Neuronal stem cell (in vitro differentiated cells): ENCODE measurements at places on chromosomes 1 and 21.

DNA sequence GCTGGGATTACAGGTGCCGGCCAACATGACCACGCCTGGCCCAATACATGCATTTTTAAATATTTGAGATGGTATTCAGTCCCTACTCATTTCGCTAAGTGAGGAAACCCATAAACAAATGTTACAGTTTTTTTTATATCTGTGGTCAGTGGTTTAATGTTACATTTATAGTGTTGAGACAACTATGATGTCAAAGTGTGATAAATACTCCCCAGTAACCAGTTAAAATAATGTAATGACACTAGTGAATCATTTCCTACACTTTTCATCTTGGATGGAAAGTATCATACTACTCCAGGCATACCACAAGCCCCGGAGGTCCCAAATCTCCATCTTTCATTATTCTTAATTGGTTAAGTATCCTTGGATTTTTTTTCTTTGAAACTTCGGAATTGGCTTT lies 87.5 kb upstream of the KIF26B start:
- DNase-seq: no peak

- no peak for DNase-seq
Measured at GRCh38 chr1:24318615-24319311, 394 bp upstream of the GRHL3 start.

DNA sequence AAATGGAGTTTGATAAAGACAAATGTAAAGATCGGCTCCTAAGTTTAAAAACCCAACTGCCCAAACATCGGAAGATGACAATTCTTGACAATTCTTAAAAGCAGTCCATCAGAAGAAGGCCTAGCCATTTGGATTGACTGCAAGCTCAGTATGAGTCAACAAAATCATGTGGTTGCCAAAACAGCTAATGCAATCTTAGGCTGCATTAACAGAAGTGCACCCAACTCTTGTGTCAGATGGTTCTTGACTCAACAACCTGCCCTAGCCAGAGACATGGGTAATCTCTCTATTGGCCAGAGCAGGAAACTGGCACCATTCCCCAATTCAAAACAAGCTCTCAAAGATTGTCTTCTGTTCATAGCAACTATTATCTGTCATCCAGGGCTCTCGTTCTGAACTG lies 9.9 kb upstream of the NCF2 start:
- no peak for DNase-seq

DNA sequence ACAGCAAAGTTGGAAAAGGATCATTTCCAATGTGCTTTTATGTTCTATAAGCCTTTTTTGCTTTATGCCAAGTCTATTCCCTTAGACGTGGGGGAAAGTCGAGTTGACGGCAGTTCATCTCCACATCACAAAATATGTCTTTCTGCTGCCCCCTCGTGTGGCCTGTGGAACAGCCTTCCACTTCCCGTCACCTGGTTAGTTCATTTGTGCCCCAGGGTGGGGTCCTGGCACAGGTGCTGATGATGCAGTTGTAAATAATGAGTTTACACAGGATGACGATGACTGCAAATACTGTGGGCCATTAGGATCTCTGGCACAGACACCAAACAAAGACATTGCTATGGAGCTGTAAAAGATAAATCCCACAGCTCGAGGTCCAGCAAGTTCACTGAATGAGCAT lies 10.0 kb upstream of the OTUD3 start:
- no peak for DNase-seq

DNA sequence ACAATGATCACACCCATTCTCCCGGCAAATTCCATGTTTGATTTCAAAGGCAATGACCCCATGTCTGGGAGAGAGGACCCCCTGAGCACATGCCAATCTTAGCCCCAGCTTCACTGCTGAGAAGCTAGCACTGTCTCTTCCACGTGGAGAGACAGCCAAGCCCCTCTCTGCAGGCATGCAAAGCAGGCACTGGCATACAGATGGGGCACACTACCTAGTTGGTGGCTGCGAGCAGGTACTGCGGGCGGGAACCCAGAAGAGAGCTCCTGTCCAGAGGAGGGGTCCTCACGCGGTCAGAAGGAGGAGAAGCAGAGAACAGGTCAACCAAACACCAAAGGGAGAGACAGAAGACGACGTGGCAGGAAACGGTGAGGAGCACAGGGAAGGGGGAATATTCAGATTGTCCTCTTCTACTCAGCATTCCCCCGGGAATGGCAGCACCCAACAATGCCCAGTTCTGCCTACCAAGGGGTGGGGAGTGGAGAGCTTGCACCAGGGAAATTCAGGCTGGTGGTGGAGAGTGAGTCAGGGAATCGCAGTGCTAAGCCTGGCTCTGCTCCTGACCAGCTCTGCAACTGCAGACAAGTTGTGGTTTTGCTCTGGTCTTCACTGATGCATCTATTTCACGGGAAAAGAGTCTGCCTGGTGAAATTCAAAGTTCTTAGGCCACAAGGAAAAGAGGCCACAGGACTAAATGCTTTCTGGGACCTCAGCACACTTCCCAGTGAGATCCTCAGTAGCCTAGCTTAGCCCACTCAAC lies 48.1 kb upstream of the GOLT1A start:
- DNase-seq: no peak

GRCh38 chr21:43657355-43658087 lies 1.8 kb downstream of the HSF2BP start:
- DNase-seq: no peak

DNA sequence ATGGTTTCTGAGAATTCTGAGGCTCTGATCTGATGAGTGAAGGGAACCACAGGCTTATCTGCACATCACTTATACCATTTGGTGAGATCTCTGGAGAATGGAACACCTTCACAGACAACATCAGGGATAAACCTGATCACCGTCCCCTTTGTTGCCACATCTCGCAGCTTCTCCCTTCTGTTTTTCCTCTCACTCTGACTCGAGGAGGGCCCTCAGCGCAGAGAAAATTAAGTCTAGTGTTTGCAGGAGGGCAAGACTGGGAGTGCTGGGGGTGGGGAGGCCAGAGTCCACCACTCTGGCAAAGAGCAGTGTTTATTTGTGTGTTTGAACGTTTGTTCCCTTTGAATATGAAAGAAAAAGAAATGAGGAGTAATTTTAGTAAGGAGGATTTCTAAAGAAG lies 29.0 kb upstream of the BATF3 start:
- DNase-seq: no peak

GRCh38 chr21:14817311-14817710 lies 247.5 kb downstream of the NRIP1 start:
- DNase-seq: no peak

- DNase-seq: no peak
Measured at GRCh38 chr1:175245324-175245723, 52.7 kb upstream of the KIAA0040 start.

- no peak for DNase-seq
Measured at GRCh38 chr1:68270951-68271350, 38.6 kb upstream of the WLS start.

DNA sequence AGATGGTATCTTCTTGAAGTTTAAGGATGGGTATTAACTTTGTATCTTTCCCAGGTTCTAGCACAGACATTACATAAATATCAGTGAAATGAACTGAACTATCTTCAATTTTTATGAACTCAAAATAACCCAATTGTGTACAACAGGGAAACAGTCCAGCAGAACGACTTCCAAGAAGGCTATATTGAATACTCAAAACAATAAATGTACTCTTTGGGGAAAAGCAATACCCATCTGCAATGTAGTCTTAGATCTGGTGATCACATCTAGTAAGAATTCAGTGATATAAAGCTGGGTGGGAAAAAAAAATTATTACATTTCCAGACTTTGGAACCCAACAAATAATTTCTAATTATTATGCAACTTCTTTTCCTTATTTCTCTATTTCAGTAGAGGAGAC lies 33.1 kb upstream of the GORAB start:
- no peak for DNase-seq

- DNase-seq: no peak
Measured at GRCh38 chr1:179576509-179576908, 761 bp upstream of the NPHS2 start.

DNA sequence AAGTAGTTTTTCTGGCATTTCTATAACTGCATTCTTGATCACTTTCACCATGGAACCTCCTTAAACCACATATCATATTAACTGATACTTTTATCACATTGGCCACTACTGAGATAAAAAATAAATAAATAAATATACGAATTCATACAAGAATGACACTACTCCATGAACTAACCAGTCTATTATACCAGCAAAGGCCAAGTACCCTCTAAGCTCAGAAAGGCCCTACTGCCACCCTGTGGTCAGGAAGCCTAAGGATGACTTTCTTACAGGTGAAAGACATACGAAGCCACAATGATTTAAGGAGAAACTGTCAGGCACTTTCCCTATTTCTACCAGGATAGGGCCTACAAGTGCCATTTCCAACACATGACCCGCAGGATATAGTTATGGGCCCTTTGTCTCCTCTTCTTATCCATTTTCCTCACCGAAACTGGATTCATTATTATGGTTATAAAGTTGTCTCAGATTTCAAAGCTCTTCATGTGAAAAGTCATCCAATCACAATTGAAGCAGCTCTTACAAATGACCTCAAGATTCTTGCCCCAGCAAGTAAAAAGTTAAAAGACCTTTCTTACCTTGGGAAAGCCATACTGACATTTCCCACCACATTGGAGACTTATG lies 23.9 kb downstream of the DNAJC8 start:
- DNase-seq: no peak

DNA sequence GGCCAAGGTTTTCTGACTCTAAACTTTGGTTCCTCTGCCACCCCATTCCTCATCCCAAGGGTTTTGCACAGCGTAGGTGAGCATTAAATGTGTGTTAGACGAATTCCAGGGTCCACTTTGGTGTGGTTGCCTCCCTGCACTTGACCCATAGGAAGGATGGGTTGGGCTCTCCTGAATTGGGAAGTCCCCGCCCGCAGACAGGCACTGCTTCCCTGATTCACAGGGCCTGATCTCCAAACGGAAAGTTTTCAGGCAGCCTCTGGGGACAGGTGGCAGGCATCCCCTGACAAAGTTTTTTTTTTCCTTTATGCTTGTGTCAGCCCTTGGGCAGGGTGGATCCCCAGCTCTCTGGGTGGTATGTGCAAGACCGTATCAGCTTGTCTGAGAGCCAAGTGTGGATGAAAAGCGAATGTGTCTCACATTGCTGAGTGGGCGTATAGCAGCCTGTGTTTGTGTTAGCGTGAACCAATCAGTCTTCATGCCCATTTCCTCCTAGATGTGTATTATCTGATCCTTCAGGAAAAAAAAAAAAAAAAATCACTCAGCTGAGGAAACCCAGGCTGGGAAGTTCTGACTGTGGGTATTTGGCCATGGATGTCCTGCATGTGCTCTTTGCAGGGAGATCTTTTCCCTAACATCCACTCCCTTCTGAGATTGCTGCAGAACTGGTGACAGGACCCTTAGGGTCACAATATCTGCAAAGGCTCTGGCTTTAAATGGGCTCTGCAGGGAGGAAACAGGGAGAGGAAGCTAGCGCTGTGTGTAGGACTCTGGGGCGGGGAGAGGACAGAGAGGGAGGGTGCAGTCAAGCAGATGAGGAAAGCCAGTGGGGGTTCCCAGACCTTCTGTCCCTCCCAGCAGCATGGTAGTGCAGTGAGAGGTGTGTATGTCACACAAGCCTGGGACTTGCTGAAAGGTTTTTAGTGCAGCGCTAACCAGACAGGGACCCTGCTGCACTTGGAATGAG lies 42.2 kb upstream of the TRABD2B start:
- DNase-seq: no peak

GRCh38 chr1:6870086-6870485 lies 84.8 kb downstream of the CAMTA1 start:
- no peak for DNase-seq

DNA sequence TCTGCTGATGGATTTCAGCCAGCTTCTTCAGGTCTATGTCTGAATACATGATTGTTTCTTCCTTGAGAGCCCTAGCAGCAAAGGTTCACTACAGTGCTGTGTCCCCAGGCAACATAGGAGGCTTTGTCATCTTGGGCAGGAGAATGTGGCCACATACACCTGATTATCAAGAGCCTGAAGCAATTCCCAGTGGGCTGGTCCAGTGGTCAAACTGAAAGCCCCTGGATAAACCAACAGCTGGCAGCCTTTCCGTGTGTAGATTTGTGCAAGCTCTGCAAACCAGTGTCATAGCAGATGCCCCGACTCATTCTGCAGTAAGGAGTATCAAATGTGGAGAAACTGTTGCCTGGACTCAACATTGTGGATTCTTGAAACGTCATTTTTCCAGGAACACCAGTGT lies 2.3 kb upstream of the GIPC2 start:
- DNase-seq: no peak

DNA sequence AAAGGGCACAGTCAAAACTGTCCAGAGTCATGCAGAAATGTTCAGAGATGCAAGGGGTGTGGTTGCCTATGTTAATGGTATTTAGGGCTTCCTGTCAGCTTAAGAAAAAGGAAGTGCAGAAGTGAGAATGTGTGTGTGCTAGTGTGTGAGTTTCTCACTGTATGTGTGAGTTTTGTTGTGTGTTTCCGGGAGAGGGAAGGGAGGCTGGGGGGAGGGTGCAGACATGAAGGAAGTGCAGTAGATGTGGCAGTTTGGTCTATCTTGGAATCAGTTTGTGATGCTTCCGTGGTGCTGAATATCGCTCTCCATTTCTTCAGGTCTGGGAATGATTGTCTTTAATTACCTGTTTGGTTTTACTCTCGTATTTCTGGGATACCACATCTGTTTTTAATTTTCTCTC lies 16.5 kb upstream of the ATP6V1G3 start:
- DNase-seq: no peak

- no peak for DNase-seq
Measured at GRCh38 chr1:172397221-172397620, 23.3 kb upstream of the C1orf105 start.

- peak; percentile 35 for DNase-seq
Measured at GRCh38 chr21:37266515-37267221, 466 bp downstream of the VPS26C start.

DNA sequence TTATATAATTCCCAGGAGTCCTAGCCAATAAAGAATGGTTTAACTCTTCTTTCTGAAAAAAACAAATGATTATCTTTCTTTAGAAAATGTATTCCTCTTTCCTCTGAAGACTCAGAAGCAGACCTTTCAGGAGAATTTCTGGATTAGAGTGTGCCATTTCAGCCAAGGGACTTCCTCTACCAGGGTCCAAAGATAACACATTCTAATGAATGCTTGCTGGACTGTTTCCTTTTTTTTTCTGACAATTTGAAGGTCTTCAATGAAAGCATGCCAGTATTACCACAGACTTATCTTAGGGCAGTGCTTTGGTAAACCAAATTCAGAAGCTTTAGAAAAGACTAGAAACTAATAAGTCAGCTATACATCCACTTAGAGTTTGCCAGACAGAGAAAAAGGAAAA lies 80.5 kb downstream of the RERE start:
- DNase-seq: no peak

DNA sequence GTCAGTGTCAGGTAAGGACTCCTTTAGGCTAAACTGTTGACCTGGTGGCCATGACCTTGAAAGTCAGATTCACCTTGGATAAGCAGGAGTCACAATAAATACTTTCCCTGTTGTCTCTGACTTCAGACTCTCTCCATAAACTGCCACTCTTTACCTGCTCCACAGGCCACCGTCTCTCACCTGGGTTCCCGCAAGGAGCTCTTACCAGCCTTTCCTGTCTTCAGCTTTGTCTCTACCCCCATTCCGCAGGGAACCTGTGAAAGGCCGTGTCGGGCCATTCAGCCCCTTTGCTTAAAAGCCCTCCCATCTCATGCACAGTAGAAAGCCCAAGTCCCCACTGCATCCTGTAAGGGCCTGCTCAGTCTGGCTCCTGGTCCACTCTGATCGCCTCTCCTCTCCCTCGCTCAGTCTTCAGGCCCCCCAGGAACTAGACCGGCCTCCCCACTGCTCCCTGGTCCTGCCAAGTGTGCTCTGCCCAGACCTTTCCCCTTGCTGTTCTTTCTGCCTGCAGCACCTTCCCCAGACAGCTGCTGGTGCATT lies 79.5 kb downstream of the ACTL8 start:
- DNase-seq: no peak
